ENCODE measurements at places on chromosomes 1 and 21.

GRCh38 chr1:227280836-227281235, 37.5 kb downstream of the CDC42BPA start:
- no peak for DNase-seq

- no peak for DNase-seq
Observed at GRCh38 chr1:67683766-67684525, 1.1 kb upstream of the GADD45A start.

- DNase-seq, result no peak
Observed at GRCh38 chr1:157937744-157938143, 55.7 kb upstream of the KIRREL1 start.

DNA sequence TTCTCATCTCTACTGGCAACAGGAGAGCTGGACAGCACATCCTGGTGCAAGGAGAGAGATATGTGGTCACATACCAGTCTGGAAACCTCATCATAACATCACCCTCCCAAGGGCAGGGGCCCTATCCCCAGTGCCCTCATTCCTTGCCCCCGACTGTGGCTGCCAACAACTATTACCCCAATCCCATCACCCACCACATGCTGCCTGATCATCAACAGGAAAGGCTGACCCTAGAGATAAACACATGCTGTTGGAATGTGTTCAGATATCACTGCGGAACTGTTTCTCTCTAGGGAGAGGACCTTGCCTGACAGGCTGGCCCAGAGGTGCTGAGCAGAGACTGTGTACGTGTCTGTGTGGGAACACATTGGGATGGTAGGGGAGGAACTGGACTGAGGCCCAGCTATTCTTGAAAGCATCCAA, 4.5 kb upstream of the INKA2 start:
- no peak for DNase-seq

- no peak for DNase-seq
Observed at GRCh38 chr1:34199927-34200326, 23.2 kb downstream of the C1orf94 start.

- no peak for DNase-seq
Observed at GRCh38 chr1:5921671-5922070, 70.6 kb downstream of the NPHP4 start.

- no peak for DNase-seq
Observed at GRCh38 chr21:22224261-22224660, 1226.1 kb downstream of the NCAM2 start.

DNA sequence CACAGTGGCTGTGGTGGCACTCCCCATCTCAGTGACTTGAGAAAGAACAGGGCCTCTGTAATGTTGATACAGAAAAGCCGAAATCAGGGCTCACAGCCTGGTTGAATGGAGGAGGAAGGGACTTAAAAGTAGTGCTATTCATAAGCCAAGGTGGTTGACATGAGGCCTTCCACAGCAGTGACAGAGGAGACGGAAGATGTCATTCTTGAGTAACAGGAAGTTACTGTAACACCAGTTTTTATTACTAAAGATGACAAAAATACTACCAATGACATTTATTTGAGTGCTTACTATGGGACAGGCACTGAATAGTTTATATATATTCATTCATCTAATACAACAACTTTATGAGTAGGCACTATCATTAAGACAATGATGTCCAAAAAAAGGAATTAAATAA, 52.8 kb upstream of the GNG12 start:
- no peak for DNase-seq
